ENCODE measurements at places on chromosomes 16 and 17.
A peak's percentile ranks its signal among the peaks of the same experiment; 100 is the strongest.

DNA sequence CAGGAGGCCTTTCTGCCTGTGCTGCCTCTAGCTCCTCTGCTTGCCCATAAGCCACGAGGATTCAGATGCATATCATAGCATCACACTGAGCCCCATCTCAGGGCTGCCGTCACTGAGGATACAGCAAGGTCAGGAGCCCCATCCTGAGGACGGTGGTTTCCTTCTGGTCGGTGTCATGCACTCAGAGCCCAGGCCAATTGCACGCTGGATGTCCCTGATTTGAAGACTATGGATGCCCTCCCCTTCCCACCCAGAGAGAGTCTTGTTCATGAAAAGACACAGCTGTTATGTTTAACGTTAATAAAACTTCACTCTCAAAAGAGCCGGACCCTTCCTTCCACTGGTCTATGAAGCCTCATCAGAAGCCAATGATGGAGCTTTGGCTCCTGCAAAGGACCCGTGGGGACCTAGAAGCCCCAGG, 19.9 kb downstream of the COTL1 start:
- DNase-seq: no peak
- H3K4me1 ChIP-seq: peaks cover 2% of the 10 kb centered on the region
- H3K27ac ChIP-seq: no peak overlapping the region
- H3K27me3 ChIP-seq: no peaks in the 10 kb centered on the region

GRCh38 chr17:49861150-49861884, 13.4 kb upstream of the TAC4 start:
- DNase-seq: peak; percentile 65
- no peaks in the 10 kb centered on the region for H3K4me1 ChIP-seq
- no peak overlapping the region for H3K27ac ChIP-seq
- H3K36me3 ChIP-seq: no peaks in the 10 kb centered on the region

DNA sequence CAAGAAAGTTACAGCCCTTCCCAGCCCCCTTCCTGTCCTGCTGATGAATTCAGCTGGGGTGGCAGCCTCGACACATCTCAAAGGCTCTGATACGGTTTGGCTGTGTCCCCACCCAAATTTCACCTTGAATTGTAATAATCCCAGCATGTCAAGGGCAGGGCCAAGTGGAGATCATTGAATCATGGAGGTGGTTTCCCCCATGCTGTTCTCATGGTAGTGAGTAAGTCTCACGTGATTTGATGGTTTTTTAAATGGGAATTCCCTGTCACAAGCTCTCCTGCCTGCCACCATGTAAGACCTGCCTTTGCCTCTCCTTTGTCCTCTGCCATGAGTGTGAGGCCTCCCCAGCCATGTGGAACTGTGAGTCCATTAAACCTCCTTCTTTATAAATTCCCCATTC, 163.2 kb upstream of the FOXF1 start:
- no peak overlapping the region for H3K4me3 ChIP-seq
- no peak overlapping the region for H3K27ac ChIP-seq
- H3K27me3 ChIP-seq: peaks cover 11% of the 10 kb centered on the region
- no peaks in the 10 kb centered on the region for H3K36me3 ChIP-seq
- H3K4me1 ChIP-seq: peaks cover 19% of the 10 kb centered on the region

DNA sequence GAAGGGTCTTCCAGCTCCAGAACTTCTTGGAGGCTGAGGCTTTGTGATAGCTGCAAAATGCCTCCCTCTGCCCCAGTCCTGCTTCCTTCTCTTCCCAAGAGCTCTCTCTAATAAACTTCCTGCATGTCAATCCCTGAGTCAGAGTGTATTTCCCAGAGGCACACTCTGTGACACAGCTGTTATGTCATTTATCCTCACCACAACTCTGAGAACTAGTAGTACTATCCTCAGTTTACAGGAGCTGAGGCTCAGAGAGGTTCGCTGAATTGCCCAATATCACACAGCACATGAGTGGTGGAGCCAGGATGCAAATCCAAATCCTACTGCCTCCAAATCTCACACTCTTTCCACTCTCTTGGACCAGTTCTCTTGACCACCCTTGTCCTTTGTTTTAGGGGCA, 20.0 kb downstream of the UNC45B start:
- H3K27ac ChIP-seq: no peak overlapping the region
- DNase-seq: peak; percentile 7
- no peaks in the 10 kb centered on the region for H3K27me3 ChIP-seq
- H3K4me3 ChIP-seq: no peak overlapping the region
- peaks cover 5% of the 10 kb centered on the region for H3K4me1 ChIP-seq

- peaks cover 15% of the 10 kb centered on the region for H3K4me1 ChIP-seq
- H3K27ac ChIP-seq: no peak overlapping the region
- H3K27me3 ChIP-seq: no peaks in the 10 kb centered on the region
- H3K36me3 ChIP-seq: peaks cover 81% of the 10 kb centered on the region
- DNase-seq: no peak
These were observed 7.7 kb upstream of the DHRS13 start for GRCh38 chr17:28910534-28910933.

DNA sequence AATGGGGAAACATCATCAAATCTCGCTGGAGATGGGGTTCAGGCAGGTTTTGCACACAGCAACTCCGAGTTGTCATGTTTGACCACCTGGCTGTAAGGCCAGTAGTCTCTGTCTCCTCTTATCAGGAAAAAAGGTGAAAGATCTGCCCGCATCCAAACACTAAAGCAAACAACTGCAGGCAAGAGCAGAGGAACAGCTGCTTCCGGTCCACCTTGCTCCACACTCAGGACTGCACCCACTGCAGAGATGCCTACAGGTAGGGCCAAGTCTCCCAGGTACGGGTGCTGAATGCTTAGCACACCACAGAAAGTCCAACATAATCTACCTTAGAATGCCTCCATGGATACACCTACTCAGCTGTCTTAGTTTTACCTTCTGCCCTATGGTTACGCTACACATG, 7.3 kb downstream of the TEX2 start:
- peaks cover 45% of the 10 kb centered on the region for H3K4me1 ChIP-seq
- H3K27ac ChIP-seq: no peak overlapping the region
- no peaks in the 10 kb centered on the region for H3K27me3 ChIP-seq
- DNase-seq: no peak
- H3K4me3 ChIP-seq: no peak overlapping the region
- peaks cover 25% of the 10 kb centered on the region for H3K36me3 ChIP-seq

GRCh38 chr17:73360961-73361761, 49.4 kb upstream of the CDC42EP4 start:
- no peak overlapping the region for H3K27ac ChIP-seq
- H3K36me3 ChIP-seq: no peaks in the 10 kb centered on the region
- no peaks in the 10 kb centered on the region for H3K27me3 ChIP-seq
- H3K4me3 ChIP-seq: no peak overlapping the region
- peaks cover 11% of the 10 kb centered on the region for H3K4me1 ChIP-seq

- no peak overlapping the region for H3K4me3 ChIP-seq
- no peaks in the 10 kb centered on the region for H3K4me1 ChIP-seq
- no peak overlapping the region for H3K27ac ChIP-seq
These were observed 56.6 kb downstream of the TEKT5 start for GRCh38 chr16:10638101-10638500.

DNA sequence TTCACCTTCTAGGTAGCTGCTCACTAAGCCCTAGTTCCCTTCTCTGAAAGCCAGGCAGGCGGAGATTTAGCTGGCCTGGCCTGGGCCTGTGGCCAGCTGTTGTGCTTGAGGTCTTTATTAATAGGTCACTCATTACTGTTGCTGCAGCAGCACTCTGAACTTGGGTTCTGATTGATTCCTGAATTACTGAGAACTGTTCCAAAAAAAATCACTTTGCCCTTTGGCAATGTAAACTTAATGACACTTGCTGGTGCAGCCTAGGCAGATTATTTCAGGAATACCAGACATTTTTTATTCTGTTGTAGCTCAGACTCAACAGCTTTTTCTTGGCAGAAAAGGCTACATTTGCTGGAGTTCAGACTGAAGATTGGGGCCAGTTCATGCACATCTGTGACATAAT, 2.7 kb downstream of the TOM1L1 start:
- no peak overlapping the region for H3K4me3 ChIP-seq
- no peak overlapping the region for H3K27ac ChIP-seq
- no peak for DNase-seq
- H3K4me1 ChIP-seq: peaks cover 10% of the 10 kb centered on the region

- H3K27me3 ChIP-seq: no peaks in the 10 kb centered on the region
- H3K27ac ChIP-seq: no peak overlapping the region
- peaks cover 59% of the 10 kb centered on the region for H3K36me3 ChIP-seq
- DNase-seq: no peak
These were observed 7.6 kb downstream of the EME1 start for GRCh38 chr17:50380369-50381259.

DNA sequence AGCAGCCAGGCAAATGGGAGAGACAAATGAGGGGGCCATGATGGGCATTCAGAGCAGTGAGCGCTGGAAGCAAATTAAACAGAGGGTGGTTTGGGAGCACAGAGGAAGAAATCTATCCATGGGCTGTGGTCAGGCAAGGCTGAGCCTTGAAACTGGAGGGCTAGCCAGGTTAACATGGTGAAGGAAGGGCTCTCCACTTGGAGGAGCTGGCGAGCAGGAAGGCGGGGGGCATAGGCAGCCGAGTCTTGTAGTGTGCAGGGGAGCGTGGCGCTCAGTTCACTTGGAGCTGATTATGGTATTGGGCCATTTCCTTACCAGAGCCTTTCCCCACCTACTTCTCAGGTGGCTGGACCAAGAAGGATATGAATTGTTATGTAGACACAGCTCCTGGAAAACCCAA, 189.7 kb downstream of the SNX29 start:
- H3K27me3 ChIP-seq: no peaks in the 10 kb centered on the region
- H3K4me3 ChIP-seq: no peak overlapping the region
- DNase-seq: no peak
- no peaks in the 10 kb centered on the region for H3K36me3 ChIP-seq
- H3K4me1 ChIP-seq: no peaks in the 10 kb centered on the region

DNA sequence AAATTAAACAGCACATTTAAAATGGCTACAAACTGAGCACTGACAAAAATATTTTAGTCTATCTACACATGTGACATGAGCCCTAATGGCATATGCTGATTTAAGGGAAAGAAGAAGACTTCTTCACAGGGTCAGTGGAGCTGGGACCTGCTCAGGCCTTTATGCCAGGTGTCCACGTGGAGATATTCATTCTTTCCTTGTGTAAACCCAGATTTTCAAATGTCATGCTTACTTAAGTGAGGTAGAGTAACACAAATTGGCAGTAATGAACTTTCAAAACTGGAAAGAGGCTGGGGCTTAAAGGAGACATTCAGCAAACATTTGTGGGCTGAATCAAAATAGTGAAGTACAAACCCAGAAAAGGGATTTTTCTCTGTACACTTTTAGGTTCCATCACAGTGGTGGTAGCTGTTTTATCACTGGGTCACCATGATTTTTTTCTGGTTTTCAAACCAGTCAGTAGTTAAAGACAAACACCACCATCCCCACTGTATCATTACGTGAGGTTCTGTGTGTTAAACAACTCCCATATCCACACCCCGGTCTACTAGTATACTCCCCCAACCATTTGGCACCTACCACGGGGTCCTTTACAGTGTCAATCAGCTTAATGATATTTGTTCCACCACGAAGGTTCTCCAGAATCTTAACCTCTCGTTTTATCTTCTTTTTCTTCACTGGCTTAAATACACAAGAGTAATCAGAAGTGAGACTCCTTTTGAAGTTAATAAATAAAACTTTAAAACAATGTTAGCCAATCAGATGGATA, 11.5 kb downstream of the CSNK2A2 start:
- H3K4me3 ChIP-seq: no peak overlapping the region
- no peak for DNase-seq
- H3K4me1 ChIP-seq: no peaks in the 10 kb centered on the region
- no peaks in the 10 kb centered on the region for H3K27me3 ChIP-seq
- H3K36me3 ChIP-seq: peaks cover 95% of the 10 kb centered on the region

DNA sequence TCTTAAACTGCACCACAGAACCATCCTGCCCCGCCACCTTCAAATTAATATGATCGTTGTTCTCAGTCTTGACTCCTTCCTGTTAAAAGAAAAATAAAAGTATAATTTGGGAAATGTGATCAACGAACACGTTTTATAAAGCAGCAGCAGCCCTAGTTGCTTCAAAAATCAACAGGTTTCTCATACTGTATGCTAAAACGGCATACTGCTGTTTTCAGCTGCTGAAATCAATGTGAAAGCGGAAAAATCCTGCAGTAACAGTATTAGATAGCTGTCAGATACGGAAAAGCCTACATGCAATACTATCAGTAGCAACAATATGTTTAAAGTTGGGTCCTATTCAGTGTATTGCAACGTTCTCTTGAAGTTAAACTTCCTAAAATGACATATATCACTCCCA, 1.6 kb downstream of the SUMO2 start:
- peaks cover 58% of the 10 kb centered on the region for H3K36me3 ChIP-seq
- peak overlapping the region; percentile 80 for H3K4me3 ChIP-seq
- peaks cover 20% of the 10 kb centered on the region for H3K4me1 ChIP-seq
- H3K27ac ChIP-seq: peak overlapping the region; percentile 77
- no peaks in the 10 kb centered on the region for H3K27me3 ChIP-seq

GRCh38 chr16:81899601-81900000, 111.7 kb downstream of the SDR42E1 start:
- no peak overlapping the region for H3K27ac ChIP-seq
- peaks cover 7% of the 10 kb centered on the region for H3K4me1 ChIP-seq
- H3K27me3 ChIP-seq: no peaks in the 10 kb centered on the region

DNA sequence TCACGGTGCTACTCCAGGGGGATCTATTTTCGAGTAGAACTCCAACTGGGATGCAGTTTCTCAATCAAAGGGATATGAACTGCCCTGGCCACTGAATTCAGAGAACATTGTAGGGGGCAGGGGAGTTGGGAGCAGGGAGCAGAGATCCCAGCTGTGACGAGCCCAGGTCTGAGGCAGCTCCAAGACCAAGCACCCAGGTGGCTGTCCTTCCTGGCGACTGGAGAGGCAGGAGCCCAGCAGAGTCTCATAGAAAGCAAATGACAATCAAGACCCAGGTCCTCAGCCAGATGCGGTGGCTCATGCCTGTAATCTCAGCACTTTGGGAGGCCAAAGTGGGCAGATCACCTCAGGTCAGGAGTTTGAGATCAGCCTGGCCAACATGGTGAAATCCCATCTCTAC, 60.1 kb downstream of the TK2 start:
- no peak overlapping the region for H3K27ac ChIP-seq
- H3K36me3 ChIP-seq: no peaks in the 10 kb centered on the region
- H3K4me3 ChIP-seq: no peak overlapping the region
- DNase-seq: no peak
- no peaks in the 10 kb centered on the region for H3K27me3 ChIP-seq
- H3K4me1 ChIP-seq: peaks cover 16% of the 10 kb centered on the region

DNA sequence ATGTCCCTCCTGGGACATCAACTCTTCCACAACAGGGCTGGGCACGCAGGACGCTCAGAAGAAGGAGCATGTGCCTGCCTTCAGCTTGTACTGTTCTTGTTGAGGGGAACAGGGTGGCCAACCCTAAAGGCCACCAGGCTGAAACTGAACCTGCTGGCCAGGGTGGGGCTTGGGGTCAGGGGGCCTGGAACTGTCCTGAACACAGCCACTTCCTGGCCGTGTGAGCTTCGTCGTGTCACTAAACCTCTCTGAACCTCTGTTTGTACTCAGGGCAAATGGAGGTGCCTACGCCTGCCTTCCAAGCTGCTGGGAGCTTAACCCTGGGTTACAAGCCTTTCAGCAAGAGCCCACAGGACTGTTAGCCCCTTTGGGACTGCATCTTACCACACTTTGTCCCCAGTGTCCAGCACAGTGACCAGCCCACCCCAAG, 6.7 kb downstream of the ARHGAP27 start:
- no peak for DNase-seq
- peaks cover 39% of the 10 kb centered on the region for H3K36me3 ChIP-seq
- H3K27ac ChIP-seq: no peak overlapping the region
- H3K27me3 ChIP-seq: no peaks in the 10 kb centered on the region
- peaks cover 28% of the 10 kb centered on the region for H3K4me1 ChIP-seq
